ENCODE measurements at places on chromosomes 5 and 9. TPM values are rescaled to one million over a fixed set of nuclear protein-coding genes. Genes with fewer than 3 reads are reported as not detected.

TTC23L gene
- under 0.01 TPM for total RNA-seq

IL9 gene
- total RNA-seq = not detected

TNFSF8 gene
- total RNA-seq = not detected

CDKN2A gene
- total RNA-seq = 5.7 TPM

PCDHGC4 gene
- 0.17 TPM for total RNA-seq

PAEP gene
- not detected for total RNA-seq

BSPRY gene
- not detected for total RNA-seq

ZFAND5 gene
- 50.1 TPM for total RNA-seq

LRRC26 gene
- not detected for total RNA-seq

ARID3C gene
- total RNA-seq = not detected

ZNG1C gene
- total RNA-seq = 11.9 TPM

ZDHHC11B gene
- total RNA-seq = not detected

RNF224 gene
- total RNA-seq = under 0.01 TPM

OR1B1 gene
- not detected for total RNA-seq

CEMIP2 gene
- total RNA-seq = 47.4 TPM

CCDC192 gene
- total RNA-seq = not detected

BARX1 gene
- not detected for total RNA-seq

PHYHD1 gene
- 15.9 TPM for total RNA-seq

KCTD16 gene
- total RNA-seq = 0.17 TPM

GPX3 gene
- total RNA-seq = 2.7 TPM

SNAPC4 gene
- 6.7 TPM for total RNA-seq

SGTB gene
- 9.8 TPM for total RNA-seq

ENTREP1 gene
- total RNA-seq = not detected

ARSI gene
- total RNA-seq = 11.8 TPM

ANKRD34B gene
- not detected for total RNA-seq

NME5 gene
- 1.6 TPM for total RNA-seq

KIF12 gene
- not detected for total RNA-seq

ARL14EPL gene
- total RNA-seq = not detected

PTGDS gene
- not detected for total RNA-seq

GARIN3 gene
- not detected for total RNA-seq

PLCXD3 gene
- total RNA-seq = under 0.01 TPM

MARCOL gene
- not detected for total RNA-seq

CD72 gene
- total RNA-seq = 0.50 TPM

CDKN2B gene
- 10.4 TPM for total RNA-seq

PCDHB4 gene
- not detected for total RNA-seq

HTR1A gene
- total RNA-seq = not detected

SAPCD2 gene
- 21.9 TPM for total RNA-seq

ADGRD2 gene
- total RNA-seq = not detected

MGAT4B gene
- 97.2 TPM for total RNA-seq

FRMD3 gene
- total RNA-seq = 0.59 TPM

ADAMTS6 gene
- 19.3 TPM for total RNA-seq

STPG3 gene
- not detected for total RNA-seq

KCNT1 gene
- not detected for total RNA-seq

OTP gene
- not detected for total RNA-seq

DHFR gene
- total RNA-seq = 62.4 TPM

FSD1L gene
- 1.0 TPM for total RNA-seq

TMEM232 gene
- total RNA-seq = 0.45 TPM

PCDHGA9 gene
- total RNA-seq = 1.9 TPM

LIFR gene
- total RNA-seq = 20.0 TPM

FYB1 gene
- not detected for total RNA-seq

TRIP13 gene
- total RNA-seq = 53.3 TPM
